ENCODE measurements at places on chromosomes 12 and 14.

DNA sequence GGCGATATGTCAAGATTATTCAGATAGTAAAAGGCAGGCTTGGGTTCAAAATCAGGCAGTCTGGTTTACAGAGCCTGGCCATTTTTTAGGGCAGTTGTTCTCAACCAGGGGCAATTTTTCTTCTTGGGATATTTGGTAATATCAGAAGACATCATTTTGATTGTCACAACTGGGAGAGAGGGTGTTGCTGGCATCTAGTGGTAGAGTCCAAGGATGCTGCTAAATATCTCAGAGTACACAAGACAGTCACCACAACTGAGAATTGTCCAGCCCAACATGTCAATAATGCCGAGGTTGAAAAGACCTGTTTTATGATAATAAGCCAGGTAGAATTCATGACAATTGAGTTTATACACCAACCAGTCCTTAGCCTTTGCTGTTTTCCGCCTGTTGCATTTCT is 733.9 kb downstream of the NRXN3 start:
- DNase-seq, result no peak

DNA sequence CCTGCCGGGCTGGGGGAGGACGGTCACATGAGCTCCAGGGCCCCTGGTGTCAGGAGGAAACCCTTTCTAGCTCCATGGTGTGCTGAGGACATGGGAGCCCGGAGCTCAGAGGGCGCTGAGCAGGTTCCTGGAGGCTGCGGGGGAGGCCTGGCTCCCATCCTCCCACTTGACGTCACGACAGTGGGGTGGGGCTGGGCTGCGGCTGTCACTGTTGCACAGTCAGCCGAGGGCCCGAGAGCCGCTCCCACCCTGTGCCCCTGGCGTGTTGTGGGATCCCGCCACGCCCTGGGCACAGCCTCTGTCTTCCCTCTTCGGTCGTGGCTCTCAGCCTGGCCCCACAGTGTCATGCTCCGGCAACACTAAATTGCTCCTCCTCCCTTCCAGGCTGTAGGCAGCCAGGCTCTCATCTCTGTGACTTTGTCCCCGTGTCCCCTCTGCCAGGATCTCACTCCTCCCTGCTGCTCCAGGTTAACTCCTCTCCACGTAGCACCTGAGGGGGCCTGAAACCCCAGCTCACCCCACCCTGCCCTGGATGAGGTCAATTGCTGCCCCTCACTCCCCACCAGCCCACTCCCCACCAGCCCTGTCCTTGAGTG is 33.0 kb downstream of the BEGAIN start:
- DNase-seq, result peak; percentile 68

DNA sequence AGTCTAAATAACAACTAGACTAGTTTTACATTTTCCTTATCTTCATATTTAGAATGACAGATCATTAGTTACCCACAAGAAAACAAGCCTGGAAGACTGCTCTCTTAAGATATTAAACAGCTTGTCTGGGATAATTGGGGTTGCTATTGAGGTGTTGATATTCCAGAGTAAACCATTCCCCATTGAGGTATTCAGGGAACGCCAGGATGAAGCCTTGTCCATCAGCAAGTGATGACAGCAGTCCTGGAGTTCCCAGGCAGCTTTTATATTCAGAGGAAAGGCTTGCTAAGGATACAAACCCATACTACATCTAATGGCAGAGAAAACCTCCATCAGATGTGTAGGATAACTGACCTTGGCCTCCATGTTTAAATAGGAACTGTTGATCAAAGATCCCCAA is 168.4 kb downstream of the MSRB3 start:
- DNase-seq, result no peak

DNA sequence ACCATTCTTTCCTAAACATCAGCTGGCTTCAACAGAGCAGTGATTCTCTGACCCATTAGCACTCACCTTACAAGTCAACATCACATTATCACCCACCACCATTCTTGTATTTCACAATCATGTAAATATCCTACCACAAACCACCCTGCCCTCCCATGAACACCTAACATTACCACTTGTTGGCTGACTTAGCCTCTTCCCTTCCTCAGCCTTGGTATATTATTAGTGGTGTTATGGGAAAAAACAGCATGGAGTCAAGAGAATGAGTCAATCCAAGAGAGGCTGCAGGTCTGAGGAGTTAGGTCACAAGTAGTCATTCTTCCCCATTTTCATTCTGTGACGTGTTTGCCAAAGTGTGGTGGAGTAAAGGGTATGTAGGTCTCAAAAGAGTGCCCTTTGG is 22.3 kb upstream of the MGP start:
- DNase-seq, result no peak

DNA sequence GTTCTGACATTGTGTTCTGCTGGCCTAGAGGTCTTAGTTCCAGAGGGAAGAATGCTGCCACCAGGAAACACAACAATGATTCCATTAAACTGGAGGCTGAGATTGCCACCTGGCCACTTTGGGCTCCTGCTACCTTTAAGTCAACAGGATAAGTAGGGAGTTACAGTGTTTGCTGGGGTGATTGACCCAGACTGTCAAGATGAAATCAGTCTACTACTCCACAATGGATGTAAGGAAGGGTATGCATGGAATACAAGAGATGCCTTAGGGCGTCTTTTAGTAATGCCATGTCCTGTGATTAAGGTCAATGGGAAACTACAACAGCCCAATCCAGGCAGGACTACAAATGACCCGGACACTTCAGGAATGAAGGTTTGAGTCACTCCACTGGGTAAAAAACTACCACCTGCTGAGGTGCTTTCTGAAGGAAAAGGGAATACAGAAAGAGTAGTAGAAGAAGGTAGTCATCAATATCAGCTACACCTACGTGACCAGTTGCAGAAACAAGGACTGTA is 852.6 kb downstream of the LRFN5 start:
- no peak for DNase-seq

DNA sequence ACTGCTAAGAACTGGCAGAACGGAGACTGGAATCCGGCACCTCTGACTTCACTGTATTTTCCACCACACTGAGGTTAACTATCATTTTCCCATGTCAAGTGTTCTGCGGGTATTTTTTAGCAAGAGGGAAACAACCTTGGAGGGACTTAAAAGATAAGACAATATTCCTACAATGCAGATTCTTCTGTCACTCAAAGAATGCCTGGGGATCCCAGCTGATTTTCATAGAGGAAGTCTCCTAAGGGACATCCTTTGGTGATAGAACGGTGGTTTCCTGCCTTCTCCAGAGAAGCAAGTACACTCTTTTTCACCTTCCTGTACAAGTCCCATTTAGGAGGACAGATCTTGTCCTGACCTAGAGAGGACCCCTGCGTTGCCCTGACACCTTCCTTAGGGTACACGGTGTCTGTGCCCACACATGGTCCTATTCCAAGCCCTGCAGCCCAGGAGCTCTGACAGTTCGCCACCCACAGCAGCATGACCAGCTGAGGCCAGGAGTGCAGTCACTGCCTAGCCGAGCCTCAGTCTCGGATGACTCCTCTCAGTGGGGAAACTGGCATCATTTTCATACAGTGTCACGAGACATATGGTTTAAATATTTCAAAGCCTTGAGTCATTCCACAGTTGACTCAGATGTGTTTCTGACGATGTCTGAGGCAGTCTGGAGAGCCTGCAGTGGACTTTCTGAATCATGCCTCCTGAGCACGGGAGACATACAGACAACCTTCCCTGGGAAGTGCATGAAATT is 181.3 kb upstream of the FKBP4 start:
- peak; percentile 4 for DNase-seq

DNA sequence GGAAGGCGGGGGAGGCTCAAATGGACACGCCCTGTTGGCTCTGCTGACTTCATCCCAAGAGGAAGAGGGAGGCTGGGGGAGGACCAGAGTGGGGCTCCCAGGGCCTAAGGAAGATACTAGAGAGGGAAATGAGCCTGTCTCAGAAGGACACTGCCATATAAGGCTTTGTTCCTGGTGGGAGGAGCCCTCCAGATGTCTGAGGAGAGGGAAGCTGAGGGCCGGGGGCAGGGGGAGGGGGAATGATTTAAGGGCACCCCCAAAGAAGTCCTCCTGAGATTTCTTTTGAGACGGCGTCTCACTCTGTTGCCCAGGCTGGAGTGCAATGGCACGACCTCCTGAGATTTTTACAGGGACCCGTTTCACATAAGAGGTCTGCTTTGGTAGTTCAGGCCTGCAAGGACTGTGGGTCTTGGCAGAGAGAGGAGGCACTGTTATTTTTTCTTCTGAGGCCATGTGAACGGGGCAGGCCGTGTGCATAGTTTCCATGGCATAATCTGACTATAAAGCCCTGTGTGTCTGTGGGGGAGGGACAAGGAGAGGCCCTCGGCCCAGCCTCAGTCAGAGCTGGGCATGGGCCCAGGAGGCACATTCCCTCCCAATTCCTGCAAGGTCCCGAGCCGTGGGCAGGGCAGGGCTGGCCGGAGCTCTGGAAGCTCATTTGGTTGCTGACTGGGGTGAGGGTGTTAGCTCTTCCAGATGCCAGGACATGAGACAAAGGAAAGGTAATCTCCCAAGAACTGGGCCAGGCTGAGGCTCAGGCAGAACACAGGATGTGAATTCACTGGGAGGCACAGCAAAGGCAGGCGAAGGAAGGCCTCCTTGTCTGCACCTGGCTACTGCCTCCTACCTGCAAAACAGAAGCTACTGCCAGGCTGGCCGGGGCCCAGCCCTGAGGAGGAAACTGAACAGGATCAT is 22.2 kb upstream of the PLEKHG3 start:
- DNase-seq, result no peak

DNA sequence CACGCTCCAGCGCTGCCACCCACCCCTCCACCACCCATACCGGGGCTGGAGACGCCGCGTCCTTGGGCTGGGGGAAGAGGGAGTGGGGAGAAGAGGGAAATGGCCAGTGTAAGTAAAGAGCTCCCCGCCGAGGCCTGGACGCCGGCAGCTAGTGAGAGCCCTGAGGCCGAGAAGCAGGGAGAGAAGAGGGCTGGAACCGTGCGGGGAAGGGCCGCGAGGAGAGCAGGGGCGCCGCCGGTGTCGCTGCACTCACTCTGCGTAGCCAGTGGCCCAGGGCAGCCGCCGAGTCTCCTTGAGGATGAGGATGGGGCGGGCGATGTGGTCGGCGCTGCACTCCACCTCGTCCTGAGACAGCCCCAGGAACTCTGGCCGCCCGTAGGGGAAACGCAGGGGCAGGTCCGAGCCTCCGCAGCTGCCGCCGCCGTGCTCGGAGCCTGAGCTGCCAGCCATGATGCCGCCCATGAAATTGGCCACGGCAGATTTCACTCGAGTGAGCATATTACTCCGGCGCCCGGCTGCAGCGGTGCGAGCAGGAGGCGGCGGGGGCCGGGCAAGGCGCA is 631 bp downstream of the PPM1H start:
- peak; percentile 68 for DNase-seq

DNA sequence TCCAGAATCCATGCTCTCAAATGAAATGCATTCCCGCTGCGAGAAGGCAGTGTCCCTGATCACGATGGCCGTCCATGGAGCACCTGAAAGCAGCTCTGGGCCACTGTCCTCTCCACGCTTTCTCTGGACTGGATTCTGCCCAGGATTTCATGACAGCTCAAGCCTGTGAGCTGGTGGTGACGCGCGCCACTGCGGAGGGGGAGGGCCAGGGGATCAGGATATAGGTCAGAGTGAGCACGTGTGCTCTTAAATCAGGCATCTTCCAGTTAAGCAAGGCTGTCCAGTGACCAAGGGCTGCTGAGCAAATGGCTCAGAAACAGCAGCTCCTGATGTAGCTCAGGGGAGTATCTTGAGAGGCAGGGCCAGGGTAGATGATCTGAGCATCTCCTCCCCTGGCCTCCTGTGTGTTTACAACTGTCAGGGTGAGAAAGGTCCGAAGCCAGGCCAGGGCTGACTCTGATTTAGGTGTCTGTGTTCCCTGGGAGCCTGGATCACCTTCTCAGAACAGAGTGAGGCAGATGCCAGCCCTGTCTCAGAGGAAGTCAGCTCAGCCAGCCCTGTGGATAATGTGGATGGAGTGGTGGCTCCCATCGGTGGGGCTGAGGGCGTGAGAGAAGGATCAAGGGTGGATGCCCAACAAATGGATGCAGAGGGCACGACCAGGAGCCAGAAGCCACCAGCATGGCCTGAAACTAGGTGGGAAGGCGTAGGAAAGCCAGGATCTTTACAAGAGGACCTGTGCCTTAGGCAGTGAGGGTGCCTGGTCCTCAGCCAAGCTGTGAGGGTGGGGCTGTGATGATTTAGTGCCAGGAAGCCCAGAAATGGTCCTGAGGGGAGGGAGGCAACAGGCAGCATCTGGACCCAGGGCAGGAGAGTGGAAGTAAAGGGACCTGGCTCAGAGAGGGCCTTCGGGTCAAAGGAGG is 55.3 kb downstream of the ELK3 start:
- DNase-seq, result no peak

GRCh38 chr14:37143475-37143874 is 28.9 kb downstream of the SLC25A21 start:
- DNase-seq, result peak; percentile 40

DNA sequence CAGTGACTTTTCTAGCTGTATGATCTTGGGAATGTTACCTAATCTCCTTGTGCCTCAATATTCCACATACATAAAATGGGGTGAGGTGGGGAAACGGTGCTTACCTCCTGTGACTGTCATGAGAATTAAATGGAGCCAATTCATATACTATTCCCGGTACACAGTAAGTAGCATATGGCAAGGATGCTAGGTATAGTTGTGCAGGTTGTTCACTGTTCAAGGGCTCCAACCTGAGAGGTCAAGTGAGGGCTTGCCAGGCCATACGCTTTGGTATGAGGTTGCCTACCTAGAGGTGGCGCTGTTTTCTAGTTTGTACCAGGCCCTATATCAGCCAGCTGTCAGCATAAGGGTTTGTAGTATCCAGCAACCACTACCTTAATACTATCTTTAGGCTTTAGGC is 3.6 kb upstream of the BATF start:
- peak; percentile 55 for DNase-seq

DNA sequence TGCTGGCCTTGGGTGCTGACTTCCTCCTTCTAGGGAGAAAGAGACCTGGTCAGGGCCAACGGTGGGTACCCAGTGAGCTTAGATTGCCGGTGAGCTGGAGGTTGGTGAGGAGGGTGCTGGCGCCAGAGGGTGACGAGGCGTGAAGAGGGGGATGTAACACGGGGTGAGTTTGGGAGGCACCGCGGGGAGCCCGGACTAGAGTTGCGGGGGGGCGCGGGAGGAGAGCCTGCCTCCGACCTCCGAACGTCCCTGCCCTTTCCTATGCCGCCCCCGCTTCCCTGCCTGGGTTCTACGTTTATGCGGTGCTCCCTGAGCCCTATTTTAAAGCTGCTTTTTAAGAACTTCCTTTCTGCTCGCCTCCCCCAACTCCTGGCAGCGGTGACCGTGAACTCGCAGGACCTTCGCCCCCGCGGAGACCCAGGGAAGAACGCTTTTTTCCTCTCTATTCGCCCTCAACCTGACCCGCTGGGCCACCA is 18.6 kb downstream of the OR6S1 start:
- no peak for DNase-seq

- no peak for DNase-seq
Observed at GRCh38 chr14:77271113-77271710, at the start of gene NGB. Gene NGB (minus strand): TSS chr14:77271206. CDS start chr14:77270937, 269 bp downstream.

All from OCI-M1 (cell line).